ENCODE measurements at places on chromosomes 16 and 17. TPM values are rescaled to one million over a fixed set of nuclear protein-coding genes. Genes with fewer than 3 reads are reported as not detected.

DNA sequence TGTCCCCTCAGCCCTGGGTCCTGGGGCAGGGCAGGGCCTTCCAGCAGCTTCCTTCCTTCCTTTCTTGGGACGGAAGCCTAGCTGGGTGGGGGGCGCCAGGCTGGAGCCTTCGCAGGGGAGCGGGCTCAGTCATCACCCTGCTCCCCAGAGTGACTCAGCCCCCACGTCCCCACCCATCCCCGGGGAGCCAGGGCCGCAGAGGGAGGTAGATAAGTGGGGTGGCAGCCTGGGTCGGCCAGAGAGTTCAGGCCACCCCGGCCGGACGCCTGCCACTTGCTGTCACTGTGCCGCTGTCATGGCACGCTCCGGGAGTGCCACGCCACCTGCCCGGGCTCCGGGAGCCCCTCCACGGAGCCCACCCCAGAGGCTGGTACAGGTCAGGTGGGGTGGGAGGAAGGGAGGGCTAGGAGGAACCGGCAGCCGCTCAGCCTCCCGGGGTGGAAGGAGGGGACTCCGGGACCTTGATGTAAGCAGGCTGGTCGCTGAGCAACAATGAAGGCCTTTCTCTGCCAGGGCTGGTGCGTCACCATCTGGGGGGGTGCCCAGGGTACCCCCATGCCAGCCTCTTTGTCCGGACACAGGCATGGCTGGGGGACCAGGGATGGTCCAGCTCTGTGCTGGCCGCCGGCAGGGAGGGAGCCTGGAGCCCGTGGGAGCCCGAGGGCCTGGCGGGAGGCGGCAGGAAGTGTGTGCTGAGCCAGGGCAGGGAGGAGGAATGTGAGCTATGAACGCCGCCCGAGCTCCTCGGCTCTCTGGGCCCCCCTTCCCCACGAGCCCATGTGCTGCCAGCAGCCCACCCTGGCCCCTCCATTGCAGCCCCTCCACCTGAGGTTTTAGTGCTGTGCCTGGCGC, 6.6 kb downstream of the NHERF2 start:
- peak overlapping the region; percentile 96 for H3K27ac ChIP-seq
- peaks cover 6% of the 10 kb centered on the region for H3K27me3 ChIP-seq
- DNase-seq: peak; percentile 81
- peaks cover 53% of the 10 kb centered on the region for H3K36me3 ChIP-seq
- peaks cover 94% of the 10 kb centered on the region for H3K4me1 ChIP-seq

DNA sequence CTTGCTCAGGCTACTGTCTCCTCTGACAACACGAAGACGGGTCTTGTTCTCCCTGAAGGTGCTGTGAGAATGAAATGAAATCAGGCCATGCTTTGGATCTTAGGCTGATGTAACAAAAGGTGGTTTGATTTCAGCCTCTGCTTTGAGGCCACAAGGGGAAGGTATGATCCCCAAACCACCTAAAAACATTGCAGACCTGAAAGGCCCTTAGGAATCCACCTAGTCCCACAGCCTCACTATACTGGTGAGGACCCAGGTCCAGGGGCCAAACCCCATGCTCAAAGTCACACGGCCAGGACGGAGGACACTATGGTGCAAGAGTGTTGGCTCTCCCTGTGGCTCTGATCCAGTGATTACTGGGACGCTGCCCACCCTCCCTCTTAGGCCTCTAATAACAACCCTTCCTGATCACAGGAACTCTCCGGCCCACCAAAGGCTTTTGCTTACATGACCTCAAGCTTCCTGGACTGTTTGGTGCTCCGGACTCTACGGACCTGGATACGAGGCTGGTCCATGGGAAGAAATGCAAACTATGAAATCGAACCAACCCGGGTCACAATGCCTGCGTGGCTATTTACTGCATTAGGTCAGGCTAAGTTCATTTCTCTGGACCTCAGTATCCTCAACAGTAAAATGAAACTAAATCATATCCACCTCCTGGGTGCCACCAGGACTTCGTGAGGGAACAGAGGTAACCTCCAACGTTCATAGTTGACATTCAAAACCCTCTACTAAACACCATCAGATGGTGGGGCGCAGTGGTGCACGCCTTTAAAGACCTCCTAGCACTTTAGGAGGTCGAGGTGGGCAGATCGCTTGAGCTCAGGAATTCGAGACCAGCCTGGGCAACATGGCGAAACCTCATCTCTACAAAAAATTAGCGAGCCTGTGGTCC, 1.5 kb downstream of the TRIM25 start:
- H3K27me3 ChIP-seq: no peaks in the 10 kb centered on the region
- peak overlapping the region; percentile 92 for H3K4me3 ChIP-seq
- no peaks in the 10 kb centered on the region for H3K36me3 ChIP-seq
- peak overlapping the region; percentile 91 for H3K27ac ChIP-seq
- peak; percentile 36 for DNase-seq
- peaks cover 77% of the 10 kb centered on the region for H3K4me1 ChIP-seq

GRCh38 chr16:85983606-85984230, 84.8 kb downstream of the IRF8 start:
- no peak overlapping the region for H3K4me3 ChIP-seq
- no peak for DNase-seq
- no peaks in the 10 kb centered on the region for H3K4me1 ChIP-seq
- peaks cover 18% of the 10 kb centered on the region for H3K27me3 ChIP-seq
- no peaks in the 10 kb centered on the region for H3K36me3 ChIP-seq
- no peak overlapping the region for H3K27ac ChIP-seq

DNA sequence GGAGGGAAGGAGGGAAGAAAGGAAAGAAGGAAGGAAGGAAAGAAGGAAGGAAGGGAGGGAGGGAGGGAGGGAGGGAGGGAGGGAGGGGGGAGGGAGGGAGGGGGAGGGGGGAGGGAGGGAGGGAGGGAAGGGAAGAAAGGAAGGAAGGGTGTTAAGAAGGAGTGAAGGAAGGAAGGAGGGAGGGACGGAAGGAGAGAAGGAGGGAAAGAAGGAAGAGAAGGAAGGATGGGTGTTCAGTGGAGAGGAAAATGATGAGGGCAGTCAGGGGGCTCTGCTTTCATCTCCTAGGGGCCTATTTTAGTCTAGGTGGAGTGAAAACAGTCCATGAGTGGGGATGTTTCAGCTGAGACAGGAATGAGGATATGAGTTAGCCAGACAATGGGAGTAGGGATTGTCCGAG, 357.0 kb upstream of the C16orf82 start:
- H3K4me1 ChIP-seq: no peaks in the 10 kb centered on the region
- H3K27me3 ChIP-seq: no peaks in the 10 kb centered on the region
- H3K4me3 ChIP-seq: no peak overlapping the region
- DNase-seq: no peak
- H3K36me3 ChIP-seq: no peaks in the 10 kb centered on the region

- H3K27ac ChIP-seq: no peak overlapping the region
- H3K36me3 ChIP-seq: no peaks in the 10 kb centered on the region
- H3K27me3 ChIP-seq: no peaks in the 10 kb centered on the region
- no peaks in the 10 kb centered on the region for H3K4me1 ChIP-seq
Measured at GRCh38 chr17:48433896-48434295, 3.9 kb upstream of the SKAP1 start.

ABCC6 gene
- total RNA-seq: 0.28 TPM

GRCh38 chr16:12120217-12120981, 143.9 kb downstream of the SNX29 start:
- H3K4me3 ChIP-seq: no peak overlapping the region
- no peak overlapping the region for H3K27ac ChIP-seq
- H3K27me3 ChIP-seq: no peaks in the 10 kb centered on the region

- H3K4me1 ChIP-seq: peaks cover 15% of the 10 kb centered on the region
- H3K4me3 ChIP-seq: no peak overlapping the region
- H3K27ac ChIP-seq: no peak overlapping the region
- DNase-seq: no peak
- no peaks in the 10 kb centered on the region for H3K27me3 ChIP-seq
Measured at GRCh38 chr16:21650521-21650920, 1.9 kb downstream of the IGSF6 start.

DNA sequence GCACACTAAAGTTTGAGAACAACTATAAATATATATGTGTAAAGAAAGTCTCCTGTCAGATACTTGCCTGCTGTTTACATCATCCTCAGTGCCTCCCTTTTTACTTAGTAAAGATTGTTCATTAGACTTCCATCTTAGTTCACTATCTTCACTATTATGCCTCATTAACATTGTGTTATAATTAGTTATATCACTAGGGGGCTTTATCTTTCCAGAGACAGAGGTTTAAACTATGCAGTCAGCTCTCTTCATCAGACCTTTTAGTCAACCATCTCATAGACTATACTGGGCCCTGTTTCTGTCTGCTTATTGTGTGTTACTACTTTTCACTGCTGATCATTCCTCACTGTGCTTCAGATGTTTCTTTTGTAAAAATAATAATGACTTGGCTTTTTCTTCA, 630.8 kb upstream of the KIF2B start:
- H3K36me3 ChIP-seq: no peaks in the 10 kb centered on the region
- DNase-seq: no peak
- no peaks in the 10 kb centered on the region for H3K4me1 ChIP-seq
- H3K27me3 ChIP-seq: no peaks in the 10 kb centered on the region

DNA sequence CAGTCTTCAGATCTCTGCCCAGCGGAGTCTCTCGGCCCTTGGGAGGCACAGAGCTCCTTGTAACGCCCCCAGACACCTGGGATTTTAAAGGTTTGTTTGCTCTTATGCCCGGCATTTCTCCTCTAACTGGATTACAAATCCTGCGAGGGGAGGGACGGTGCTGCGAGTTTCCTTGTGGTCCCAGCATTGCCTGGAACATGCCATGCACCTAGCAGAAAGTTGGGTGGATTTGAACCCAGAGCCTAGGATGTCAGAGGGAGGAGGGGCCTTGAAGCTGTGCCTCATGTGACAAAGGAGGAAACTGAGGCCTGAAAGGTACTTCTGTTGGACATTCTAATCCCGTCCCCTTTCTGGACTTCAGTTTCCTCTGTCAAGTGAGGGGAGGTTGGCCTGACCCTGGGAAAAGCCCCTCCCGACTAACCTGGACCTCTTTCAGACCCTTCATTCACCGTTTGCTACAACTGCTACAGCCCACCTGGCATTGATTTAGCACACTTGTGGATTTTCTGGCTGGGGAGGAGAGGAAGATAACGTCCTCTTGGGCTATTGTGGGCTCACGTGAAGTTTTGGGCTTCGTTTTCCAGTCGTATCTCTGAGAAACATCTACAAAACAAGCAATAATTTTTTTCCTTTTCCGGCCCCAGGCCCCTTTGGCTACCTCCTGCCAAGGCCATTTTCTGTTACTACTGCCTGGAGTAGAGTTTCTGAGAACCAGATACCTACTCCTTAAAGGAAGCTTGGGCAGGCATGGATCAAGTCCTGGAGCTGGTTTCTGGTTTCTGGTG, 30.9 kb downstream of the MRC2 start:
- no peaks in the 10 kb centered on the region for H3K36me3 ChIP-seq
- peaks cover 12% of the 10 kb centered on the region for H3K4me1 ChIP-seq
- H3K27ac ChIP-seq: no peak overlapping the region
- H3K4me3 ChIP-seq: no peak overlapping the region

- no peaks in the 10 kb centered on the region for H3K36me3 ChIP-seq
- DNase-seq: no peak
- H3K27ac ChIP-seq: no peak overlapping the region
- no peak overlapping the region for H3K4me3 ChIP-seq
- H3K4me1 ChIP-seq: no peaks in the 10 kb centered on the region
- H3K27me3 ChIP-seq: no peaks in the 10 kb centered on the region
Measured at GRCh38 chr16:81415751-81416150, 28.9 kb upstream of the CMIP start.

- no peak overlapping the region for H3K4me3 ChIP-seq
- no peak overlapping the region for H3K27ac ChIP-seq
- DNase-seq: no peak
- H3K36me3 ChIP-seq: no peaks in the 10 kb centered on the region
- no peaks in the 10 kb centered on the region for H3K27me3 ChIP-seq
- no peaks in the 10 kb centered on the region for H3K4me1 ChIP-seq
Measured at GRCh38 chr16:26701243-26701886, 365.4 kb upstream of the C16orf82 start.

DNA sequence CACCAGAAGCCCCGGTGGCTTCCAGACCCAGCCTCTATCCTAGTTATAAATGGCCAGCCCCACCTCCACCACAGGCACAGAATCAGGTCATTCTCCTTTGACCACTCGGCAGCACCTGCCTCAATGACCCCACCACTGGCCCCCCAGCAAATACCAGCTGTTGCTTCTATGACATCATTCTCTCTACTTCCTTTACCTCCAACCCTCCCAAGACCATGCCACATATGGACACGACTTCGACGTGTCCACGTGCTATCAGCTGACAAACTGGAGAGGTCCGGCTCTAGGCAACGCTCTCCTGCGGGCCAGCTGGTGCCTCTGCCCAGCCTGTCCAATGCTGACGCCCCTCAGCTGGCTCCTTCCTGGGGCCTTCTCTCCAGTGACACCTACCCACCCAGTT, 5.9 kb downstream of the ALYREF start:
- peaks cover 26% of the 10 kb centered on the region for H3K36me3 ChIP-seq
- DNase-seq: no peak
- H3K4me3 ChIP-seq: no peak overlapping the region
- no peaks in the 10 kb centered on the region for H3K27me3 ChIP-seq

DNA sequence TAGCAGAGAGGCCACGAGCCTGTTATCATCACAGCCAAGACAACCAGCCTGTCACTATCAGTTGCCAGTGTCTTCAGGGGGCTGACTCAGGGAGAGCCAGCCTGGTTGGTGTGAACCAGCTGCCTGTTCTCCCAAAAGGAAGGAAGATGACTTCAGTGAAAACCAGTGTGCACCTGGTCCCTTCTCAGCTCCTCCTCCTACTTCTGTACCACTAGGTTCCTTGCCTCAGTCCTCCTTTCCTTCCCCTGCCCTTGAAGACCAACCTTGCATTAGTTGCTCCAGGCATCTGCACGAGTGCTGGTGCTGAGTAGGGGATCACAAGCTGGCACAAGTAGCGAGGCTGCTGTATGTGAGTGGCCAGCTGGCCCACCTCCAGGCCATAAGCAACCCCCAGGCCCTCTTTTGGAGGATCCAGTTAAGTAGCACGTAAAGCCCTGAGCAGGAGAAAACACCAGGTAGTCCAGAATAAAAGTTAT, 8.5 kb downstream of the TUBG1 start:
- H3K27me3 ChIP-seq: no peaks in the 10 kb centered on the region
- peak overlapping the region; percentile 12 for H3K27ac ChIP-seq
- peaks cover 8% of the 10 kb centered on the region for H3K4me1 ChIP-seq
- no peaks in the 10 kb centered on the region for H3K36me3 ChIP-seq

ELAC2 gene
- total RNA-seq: 58.9 TPM

- H3K4me3 ChIP-seq: no peak overlapping the region
- H3K27me3 ChIP-seq: no peaks in the 10 kb centered on the region
- no peak for DNase-seq
- no peak overlapping the region for H3K27ac ChIP-seq
- peaks cover 45% of the 10 kb centered on the region for H3K36me3 ChIP-seq
- H3K4me1 ChIP-seq: no peaks in the 10 kb centered on the region
Measured at GRCh38 chr16:29837841-29838240, 17.6 kb downstream of the MVP start.

DNA sequence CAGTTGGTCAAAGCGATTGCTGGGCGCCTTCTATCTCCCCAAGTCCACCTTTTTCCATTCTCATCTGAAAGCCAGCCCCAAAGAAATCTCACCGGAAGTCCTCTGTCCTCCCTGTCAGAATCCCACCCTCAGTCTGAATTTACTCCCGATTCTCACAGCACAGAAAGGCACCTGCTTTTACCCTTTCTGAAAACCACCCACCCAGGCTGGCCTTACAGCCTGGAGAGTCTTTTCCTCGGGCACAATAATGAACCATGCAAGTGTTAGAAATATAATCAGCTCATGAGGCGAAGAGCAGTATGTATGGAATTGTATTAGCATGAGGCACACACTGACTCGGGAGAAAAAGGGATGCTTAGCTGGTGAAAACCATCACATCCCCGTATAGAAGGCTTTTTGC, 1.2 kb upstream of the ZFHX3 start:
- H3K36me3 ChIP-seq: no peaks in the 10 kb centered on the region
- peak overlapping the region; percentile 86 for H3K4me3 ChIP-seq
- H3K27me3 ChIP-seq: no peaks in the 10 kb centered on the region

Data from heart right ventricle (tissue), 16 donors.